ENCODE measurements at places on chromosomes 2 and 18.

- no peak for DNase-seq
These were observed 359.9 kb downstream of the DSC3 start for GRCh38 chr18:30682672-30683071.

DNA sequence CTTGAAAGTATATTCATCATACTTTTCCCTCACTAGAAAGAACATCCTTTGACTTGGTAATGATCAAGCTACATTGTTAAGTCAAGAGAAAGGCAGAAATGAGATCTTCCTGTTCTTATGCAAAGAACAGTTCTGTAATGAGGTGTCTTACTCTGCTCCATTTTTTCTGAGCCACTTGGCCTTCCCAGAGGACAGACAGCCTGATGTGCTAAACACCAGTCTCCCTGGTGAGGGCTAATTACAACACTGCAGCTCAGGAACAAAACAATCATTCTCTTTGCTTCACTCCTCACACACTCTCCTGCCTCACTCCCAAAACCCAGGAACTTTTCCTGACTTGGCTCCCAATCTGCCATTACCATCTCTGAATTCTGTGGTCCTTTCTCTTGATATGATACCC is 25.6 kb downstream of the TACR1 start:
- no peak for DNase-seq

DNA sequence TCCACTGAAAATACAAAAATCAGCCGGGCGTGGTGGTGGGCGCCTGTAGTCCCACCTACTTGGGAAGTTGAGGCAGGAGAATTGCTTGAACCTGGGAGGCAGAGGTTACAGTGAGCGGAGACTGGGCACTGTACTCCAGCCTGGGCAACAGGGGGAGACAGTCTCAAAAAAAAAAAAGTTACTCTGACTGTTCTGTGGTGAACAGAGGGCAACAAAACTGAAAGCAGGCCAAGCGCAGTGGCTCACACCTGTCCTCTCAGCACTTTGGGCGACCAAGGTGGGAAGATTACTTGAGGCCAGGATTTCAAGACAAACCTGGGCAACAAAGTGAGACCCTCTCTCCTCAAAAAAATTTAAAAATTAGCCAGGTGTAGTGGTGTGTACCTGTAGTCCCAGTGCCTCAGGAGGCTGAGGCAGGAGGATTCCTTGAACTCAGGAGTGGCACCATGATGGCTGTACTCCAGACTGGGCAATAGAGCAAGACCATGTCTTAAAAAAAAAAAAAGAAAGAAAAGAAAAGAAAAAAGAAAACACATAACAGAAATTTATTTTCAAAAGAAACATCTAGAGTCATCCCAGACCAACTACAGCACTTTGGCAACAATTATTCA is 13.6 kb upstream of the RTN4 start:
- DNase-seq, result no peak

DNA sequence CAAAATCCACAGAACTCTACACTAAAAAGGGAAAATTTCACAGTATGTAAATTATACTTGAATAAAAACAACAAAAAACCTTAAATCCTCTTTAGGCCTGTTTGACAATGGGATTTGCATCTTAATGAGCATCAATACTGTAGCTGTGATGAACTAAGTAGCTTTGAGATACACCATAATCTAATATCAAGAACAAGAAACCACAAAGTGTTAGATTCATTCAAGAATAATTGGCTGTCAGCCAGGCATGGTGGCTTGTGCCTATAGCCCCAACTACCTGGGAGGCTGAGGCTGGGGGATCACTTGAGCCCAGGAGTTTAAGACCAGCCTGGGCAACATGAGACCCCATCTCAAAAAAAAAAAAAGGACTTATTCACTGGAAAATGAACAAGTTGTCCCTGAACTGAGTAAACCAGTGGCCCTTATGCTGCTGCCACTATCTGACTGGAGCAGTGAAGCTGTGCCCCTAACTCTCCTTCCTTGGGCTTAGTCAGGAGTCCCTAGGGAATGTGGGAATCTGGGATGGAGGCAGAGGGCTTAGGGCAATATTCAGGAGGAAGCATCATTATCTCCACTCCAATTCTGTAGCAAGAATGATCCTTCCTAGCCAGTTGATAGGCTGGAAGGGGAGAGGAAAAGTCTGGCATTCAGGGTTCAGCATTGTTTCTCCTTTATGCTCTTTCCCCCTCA is 88.5 kb downstream of the PRKCE start:
- no peak for DNase-seq

- no peak for DNase-seq
These were observed 2.0 kb downstream of the IGFBP2 start for GRCh38 chr2:216635171-216635570.

GRCh38 chr18:29726646-29727045 is 1315.9 kb downstream of the DSC3 start:
- no peak for DNase-seq

GRCh38 chr2:191385416-191386160 is 140.4 kb downstream of the MYO1B start:
- no peak for DNase-seq

DNA sequence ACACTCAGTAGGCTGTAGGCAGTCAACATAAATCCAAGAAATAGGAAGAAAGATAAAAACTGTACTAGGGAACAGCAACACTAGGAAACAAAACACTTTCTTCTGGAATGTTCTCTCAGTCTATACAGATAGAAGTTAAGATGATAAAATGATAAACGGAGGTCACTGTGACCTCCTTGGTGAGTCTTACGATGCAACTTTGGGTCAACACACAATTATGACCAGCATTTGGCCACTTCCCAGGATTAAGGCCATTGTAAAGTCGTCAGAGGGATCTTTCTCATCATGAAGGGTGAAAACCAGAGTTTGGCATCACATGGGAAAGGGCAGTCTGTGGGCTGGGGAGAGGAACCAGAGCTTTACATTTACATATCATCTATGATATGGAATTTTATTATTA is 33.4 kb downstream of the LAMA3 start:
- DNase-seq, result no peak

DNA sequence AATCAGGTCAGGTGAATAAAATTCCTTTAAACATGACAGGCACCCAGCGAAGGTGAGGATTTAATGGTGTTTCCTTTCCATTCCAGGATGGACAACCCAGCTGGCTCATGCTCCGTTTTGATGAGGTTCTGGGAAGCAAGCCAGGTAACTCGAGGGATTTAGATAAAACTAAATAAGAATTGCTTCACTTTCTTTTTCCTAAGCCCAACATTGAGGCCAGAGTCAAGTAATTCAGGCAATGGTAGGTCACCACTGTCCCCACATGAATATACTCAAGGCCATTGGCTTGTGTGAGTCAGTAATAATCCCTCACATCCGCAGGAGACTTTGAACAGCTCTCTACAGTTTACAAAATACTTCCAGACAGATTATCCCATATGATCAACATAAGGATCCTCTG is 16.2 kb upstream of the LRATD1 start:
- DNase-seq, result no peak

- no peak for DNase-seq
These were observed 52.8 kb upstream of the ITGA6 start for GRCh38 chr2:172374318-172375240.

- DNase-seq, result no peak
These were observed 77.6 kb upstream of the ODC1 start for GRCh38 chr2:10525573-10526265.

GRCh38 chr18:55144193-55144930 is 185.1 kb upstream of the CCDC68 start:
- DNase-seq, result no peak

- DNase-seq, result no peak
These were observed 355.6 kb downstream of the PAX3 start for GRCh38 chr2:221943076-221943810.

GRCh38 chr18:3139406-3139805 is 80.4 kb downstream of the MYOM1 start:
- DNase-seq, result no peak

DNA sequence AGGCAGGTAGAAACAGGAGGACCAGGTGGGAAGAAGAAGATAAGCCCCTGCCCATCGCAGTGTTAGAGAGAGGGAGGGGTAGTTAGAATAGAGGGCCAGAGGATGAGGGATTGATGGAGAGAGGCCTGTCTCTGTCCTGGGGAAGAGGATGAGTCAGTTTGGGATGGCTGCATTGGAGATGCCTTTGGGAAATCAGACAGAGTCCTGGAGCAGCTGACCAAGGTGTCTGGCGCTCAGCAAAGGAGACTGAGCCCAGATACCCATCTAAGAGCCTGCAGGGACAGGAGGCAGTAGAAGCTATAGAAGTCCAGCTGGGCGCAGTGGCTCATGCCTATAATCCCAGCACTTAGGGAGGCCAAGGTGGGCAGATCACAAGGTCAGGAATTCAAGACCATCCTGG is 177.8 kb upstream of the HAAO start:
- DNase-seq, result no peak

- no peak for DNase-seq
These were observed 112.4 kb downstream of the AOX1 start for GRCh38 chr2:200698217-200698616.

- no peak for DNase-seq
These were observed 797.0 kb upstream of the CHAC2 start for GRCh38 chr2:52970642-52971041.

DNA sequence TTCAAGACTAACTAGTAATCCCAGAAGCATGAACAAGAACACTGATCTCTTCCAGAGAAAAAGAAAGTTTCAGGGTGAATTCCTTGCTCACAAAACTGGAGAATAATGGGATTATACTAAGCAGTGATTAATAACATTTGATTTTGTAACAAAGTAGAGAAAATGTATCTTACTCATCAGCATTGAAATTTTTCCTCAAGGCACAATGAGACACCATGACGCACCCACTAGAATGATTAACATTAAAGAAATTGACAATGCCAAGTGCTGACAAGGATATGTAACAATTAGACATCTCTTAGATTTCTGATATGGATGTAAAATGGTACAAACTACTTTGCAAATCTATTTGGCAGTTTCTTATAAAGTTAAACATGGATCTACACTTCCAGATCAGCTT is 101.1 kb upstream of the EPHA4 start:
- DNase-seq, result no peak

GRCh38 chr2:112887964-112888749 is 22.8 kb upstream of the IL37 start:
- DNase-seq, result no peak

DNA sequence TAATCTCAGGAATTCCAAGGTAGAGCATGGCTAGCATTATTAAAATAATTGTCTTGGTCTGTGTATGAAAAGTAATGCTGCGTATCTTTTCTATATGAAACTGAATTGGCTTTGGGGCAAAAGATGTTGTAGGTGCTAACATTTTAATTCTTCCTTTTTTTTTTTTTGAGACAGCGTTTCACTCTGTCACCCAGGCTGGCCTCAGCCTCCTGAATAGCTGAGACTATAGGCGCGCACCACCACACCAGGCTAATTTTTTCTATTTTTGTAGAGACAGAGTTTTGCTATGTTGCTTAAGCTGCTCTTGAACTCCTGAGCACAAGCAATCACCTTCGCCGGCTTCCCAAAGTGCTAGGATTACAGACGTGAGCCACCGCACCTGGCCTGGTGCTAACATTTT is 172.6 kb upstream of the STON1 start:
- no peak for DNase-seq

- no peak for DNase-seq
These were observed 9.9 kb downstream of the TMBIM1 start for GRCh38 chr2:218282173-218282991.

DNA sequence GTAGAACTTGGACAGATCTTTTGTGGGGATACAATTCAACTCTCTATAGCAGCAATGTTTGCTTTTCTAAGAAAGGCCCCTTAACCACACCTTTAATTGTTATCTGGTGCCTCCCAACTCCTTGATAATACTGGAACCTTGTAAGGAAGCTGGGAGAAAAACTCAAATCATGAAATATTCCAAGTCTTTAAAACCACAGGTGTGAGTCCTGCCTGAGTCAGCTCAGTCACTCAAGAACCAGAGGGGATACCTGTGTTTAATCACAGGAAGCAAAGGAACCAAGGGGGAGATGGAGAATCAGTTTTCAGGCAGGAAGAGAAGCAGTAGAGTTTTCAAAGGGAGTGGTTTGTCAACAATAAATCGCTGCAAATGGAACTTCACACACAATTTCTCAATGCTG is 159.9 kb downstream of the LAMA3 start:
- no peak for DNase-seq

GRCh38 chr2:240974771-240975572 is 23.4 kb upstream of the SNED1 start:
- no peak for DNase-seq

GRCh38 chr2:12847694-12848575 is 131.2 kb downstream of the TRIB2 start:
- no peak for DNase-seq

GRCh38 chr2:136932700-136933099 is 167.4 kb downstream of the THSD7B start:
- no peak for DNase-seq

GRCh38 chr18:64240316-64240715 is 91.4 kb upstream of the LINC00305 start:
- DNase-seq, result no peak

DNA sequence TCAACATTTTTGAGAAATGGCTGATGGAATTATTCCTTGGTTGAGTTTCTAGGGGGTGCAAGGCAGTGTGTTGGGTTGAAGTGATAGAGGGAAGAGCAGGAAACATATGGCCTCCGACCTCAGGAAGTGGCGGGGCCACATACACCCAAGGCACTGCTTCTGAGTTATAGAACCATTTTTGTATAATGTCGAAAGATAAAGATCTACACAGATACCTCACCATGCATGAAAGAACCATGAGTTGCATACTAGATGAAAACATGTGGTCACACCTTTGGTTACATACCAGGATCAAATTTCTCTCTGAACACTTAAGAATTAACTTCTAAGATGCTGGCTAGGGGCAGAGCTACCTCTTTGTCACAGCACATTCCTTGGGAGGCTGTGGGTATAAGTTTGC is 23.2 kb downstream of the LAMA3 start:
- no peak for DNase-seq

- DNase-seq, result no peak
These were observed 123.1 kb upstream of the CAB39 start for GRCh38 chr2:230589497-230590015.

DNA sequence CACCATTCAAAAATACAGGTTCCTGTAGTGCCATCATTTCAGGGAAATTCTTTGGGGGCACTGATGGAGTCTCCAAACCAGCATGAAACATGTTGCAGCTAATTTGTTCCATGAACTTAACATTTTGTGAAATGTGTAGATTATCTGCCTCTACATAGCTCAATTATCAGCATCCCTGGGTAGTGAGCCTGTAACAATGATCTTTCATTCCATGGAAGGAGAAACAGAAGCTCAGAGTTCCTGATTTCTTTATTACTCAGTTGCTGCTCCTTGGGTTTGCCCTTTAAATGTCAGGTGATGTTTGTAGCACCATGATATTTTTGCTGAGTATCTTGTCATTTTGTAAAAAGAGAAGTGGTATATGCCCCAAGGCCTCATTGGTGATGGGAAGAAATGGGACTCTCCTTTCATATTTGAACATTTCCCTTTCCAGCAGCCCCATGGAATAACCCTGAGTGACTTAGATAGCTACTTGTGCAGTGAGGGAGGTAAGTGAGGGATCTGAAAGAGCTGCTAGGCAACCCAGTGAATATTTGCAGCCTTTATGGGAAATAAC is 146.9 kb downstream of the CERS6 start:
- no peak for DNase-seq
